ENCODE measurements at places on chromosomes 5 and 9.
A peak's percentile ranks its signal among the peaks of the same experiment; 100 is the strongest.

DNA sequence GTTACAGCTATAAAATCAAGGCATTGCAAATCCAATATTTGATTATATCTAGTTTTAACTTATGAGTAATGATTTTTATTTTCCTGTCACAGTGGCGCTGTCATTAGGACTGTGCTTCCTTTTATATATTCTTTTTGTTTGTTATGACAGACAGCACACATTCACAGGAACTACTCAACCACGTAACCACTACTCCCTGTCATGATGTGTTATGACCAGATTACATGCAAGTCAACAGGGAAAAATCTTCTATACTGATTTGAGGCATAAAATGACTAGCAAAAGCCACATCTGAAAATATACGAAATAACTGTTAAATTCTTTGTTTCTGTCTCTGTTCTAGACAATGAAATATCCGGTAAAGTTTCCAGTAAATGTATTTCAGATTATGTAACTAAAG, 25.4 kb downstream of the SREK1 start:
- no peak for DNase-seq

GRCh38 chr5:130065617-130066016, 161.4 kb downstream of the CHSY3 start:
- DNase-seq = no peak

DNA sequence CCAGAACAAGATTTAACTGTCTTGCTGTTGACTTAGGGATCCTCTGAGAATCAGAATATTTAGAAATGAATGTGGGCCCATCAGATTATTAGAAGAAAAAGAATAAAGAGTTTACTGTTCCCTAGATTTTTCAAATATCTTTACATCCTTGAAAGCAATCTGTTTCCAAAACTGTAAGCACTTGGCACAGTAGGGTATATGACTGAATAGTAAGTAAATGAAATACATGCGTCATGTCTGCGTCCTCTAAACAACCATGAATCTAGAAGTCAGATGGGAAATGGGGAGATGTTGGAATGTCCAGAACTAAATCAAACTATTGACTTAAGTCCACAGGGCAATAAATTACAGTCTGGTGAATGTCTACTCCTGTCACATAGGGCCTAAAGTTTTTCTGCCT, 26.1 kb downstream of the TTC23L start:
- DNase-seq = no peak

DNA sequence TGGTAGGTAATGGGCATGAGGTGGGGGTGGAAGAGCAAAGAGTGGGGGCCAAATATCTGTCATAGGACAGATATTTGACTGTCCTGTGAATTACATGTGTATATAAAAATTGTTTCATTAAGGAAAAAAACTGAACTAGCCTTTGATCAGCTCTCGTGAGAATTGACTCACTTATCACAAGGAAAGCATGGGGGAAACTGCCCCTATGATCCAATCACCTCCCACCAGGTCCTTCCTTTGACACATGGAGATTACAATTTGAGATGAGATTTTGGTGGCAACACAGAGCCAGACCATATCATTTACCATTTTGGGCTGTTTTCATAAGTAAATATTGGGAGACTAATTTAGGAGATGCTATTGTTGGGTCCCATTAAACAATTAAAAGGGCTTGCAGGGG, 63.2 kb upstream of the FYB1 start:
- no peak for DNase-seq

- DNase-seq = no peak
Measured at GRCh38 chr5:131084436-131084835, 80.6 kb downstream of the HINT1 start.

DNA sequence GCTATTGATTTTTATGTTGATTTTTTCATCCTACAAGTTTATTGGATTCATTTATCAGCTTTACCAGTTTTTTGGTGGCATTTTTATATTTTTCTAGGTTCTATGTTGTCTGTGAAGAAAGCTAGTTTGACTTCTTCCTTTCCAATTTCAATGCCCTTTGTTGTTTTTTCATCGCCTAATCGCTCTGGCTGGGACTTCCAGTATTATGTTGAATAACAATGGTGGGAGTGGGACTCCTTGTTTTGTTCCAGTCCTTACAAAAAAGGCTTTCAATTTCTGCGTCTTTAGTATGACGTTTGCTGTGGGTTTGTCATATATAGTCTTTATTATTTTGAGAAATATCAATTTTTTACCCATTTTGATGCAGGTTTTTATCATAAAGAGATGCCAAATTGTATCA, 175.6 kb upstream of the CCNH start:
- DNase-seq = no peak

- no peak for DNase-seq
Measured at GRCh38 chr9:126693428-126693944, 79.8 kb downstream of the LMX1B start.

GRCh38 chr5:142598338-142598700, 87.6 kb downstream of the FGF1 start:
- no peak for DNase-seq

DNA sequence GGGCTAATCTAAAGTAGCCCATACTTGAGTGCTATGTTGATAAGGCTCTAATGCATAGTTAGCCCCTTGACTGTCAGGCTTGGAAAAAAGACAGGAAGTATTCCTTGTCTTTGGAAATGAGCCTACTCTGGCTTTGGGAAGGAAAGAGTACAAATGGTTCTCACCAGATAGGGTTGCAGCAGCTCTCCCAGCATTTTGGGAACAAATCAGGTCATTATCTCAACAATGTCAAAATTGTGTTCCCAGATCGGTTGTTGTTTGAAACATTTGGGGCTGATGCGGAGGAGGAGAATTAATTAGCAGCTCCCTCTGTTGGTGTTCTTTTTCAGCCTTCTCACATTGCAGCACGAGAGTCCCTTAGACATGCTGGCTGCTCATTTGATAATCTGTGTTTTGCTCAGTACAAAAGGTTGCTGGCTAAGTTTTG, 294.7 kb upstream of the DMRT1 start:
- DNase-seq = no peak

GRCh38 chr9:27165670-27166069, 56.6 kb downstream of the TEK start:
- DNase-seq = no peak

DNA sequence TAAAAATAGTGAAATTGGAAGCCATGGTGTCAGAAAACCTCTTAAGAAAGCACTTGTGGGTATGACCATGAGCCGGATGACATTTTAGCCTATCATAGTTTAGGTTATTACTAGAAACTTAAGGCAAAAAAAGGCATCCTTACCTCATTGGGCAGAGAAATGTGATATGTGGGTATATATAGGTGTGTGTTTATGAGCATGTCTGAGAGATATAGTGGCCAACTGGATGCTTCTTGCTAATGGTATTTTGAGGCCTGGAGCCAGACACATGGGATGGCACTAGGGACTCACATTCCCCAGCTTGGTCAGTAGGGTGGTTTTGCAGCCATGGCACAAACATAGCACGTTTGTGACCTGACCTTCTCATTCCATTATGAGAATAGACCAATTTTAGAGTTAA, 295.6 kb upstream of the MEF2C start:
- no peak for DNase-seq

DNA sequence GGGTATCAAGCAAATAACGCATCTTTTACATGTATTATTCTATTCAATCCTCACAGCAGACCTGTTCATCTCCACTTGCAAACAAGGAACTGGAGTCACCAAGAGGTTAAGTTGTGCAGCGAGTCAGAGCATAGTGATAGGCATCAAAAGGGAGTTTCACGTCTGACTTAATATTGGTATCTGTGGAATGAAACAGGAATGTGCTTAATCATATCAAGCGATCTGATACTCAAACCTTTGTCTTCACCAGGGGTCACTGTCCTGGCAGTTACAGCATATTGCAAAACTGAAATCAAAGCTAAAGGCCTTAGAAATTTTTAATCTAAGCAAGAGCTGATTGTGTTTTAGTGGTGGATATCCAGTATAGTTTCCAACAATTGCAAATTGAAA, 271.6 kb downstream of the PLK2 start:
- no peak for DNase-seq

DNA sequence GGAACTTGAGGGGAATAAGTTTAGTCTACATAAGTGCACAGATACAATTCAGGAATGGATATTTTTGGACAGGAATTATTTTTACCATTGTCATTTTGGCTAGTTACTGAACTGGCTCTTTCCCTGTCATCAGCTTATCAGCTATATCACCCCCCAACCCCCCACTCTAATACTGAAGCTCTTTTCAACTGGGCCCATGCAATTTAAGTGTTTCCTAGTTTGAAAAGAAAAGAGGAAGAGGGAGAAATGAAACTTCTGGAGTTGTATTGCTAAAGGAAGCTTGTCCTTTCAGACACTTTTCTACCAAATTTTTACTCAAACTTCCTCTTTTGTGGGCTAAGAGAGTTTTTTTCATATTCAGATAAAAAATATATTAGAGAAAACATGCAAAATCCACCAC, 18.5 kb upstream of the TIMD4 start:
- DNase-seq = no peak

- no peak for DNase-seq
Measured at GRCh38 chr5:125683669-125684068, 739.5 kb upstream of the GRAMD2B start.

GRCh38 chr5:93330506-93330905, 250.5 kb downstream of the NR2F1-AS1 start:
- DNase-seq = no peak

GRCh38 chr9:87635656-87636501, 90.0 kb upstream of the CTSL start:
- no peak for DNase-seq

- no peak for DNase-seq
Measured at GRCh38 chr5:117204404-117204803, 629.8 kb upstream of the SEMA6A start.

DNA sequence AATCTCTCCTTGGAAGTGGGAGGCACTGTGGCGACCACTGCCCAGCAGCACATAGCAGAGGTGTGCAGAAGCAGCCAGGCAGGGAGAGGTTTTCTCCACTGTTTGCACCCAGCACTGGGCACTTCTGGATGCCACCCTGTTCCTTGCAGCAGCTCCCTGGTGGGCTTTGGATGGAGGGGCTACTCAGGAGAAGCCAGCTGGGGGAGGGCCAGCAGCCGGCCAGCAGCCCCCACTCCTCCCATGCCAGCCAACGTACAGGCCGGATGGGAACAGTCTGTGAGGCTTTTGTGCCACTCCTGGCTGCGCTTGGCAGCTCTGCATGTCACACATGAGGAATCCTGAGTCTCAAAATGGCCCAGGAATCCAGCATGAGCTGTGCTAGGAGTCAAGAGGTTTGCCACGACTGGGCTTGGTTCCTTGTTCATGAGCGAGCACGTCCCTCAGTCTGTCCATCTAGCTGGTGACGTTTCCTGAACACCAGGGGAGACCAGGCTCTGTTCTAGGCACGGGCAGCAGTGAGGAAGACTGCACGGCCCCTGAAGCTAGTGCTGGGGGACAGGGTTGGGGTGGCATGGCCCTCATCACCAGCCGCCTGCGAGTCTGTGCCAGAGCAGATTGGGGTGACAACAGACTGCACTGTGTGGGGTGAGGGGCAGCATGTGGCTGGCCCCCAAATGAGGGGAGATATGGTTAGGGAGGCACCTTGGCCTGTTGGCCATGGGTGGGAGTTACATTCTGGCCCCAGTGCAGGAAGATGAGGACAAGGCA, 10.1 kb downstream of the PHF2 start:
- DNase-seq = no peak

- no peak for DNase-seq
Measured at GRCh38 chr9:2119566-2119965, 104.4 kb downstream of the SMARCA2 start.

- DNase-seq = peak; percentile 74
Measured at GRCh38 chr9:128863647-128864046, 18.1 kb downstream of the KYAT1 start.

DNA sequence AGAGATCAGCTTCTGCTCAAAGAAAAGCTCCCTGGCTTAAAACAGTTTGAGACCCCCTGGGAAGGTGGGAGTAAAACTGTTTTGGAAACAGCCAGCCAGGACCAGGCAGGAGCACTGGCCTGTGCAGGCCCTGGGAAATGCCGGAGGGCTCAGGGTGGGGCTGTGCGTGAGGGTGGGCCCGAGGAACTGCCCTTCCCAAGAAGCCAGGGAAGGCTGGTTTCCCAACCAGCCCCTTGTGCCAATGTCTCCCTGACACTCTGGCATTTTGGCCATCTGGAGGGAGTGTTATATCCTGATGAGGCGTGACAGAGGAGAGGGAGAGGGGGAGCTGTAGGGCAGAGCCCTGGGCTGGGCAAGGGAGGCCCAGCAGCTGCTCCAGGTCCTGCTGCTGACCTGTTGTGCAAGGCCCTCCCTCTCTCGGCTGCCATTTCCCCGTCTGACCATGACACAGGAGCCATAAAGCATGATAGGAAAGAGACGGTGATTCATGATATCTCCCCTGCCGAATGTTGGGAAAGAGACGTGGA, 16.1 kb downstream of the OLFML2A start:
- no peak for DNase-seq

GRCh38 chr9:136563646-136564325, 17.9 kb upstream of the NOTCH1 start:
- no peak for DNase-seq

GRCh38 chr9:91782708-91783214, 167.3 kb downstream of the ROR2 start:
- no peak for DNase-seq

DNA sequence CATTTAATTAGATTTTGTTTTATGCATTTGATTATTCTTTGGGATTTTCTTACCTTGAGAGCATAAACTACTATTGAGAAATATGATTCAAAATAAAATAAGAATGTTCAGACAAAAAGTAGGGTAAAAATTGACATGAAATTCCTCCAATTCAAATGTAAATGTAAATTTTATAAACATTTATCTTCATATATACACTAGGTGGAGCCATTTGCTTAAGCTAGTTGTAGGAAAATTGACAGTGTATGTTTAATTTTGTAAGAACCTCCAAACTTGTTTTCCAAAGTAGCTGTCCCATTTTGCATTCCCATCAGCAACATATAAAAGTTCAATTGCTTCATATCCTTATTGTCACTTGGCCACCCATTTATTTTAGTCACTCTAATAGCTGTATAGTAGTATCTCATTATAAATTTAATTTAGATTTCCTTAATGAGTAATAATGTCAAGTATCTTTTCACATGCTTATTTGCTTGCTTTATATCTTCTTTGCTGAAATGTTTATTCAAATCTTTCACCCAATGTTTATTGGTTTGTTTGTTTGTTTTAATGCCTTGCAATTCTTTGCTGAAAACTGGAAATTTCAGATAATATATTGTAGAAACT, 37.6 kb upstream of the SLCO6A1 start:
- DNase-seq = no peak

DNA sequence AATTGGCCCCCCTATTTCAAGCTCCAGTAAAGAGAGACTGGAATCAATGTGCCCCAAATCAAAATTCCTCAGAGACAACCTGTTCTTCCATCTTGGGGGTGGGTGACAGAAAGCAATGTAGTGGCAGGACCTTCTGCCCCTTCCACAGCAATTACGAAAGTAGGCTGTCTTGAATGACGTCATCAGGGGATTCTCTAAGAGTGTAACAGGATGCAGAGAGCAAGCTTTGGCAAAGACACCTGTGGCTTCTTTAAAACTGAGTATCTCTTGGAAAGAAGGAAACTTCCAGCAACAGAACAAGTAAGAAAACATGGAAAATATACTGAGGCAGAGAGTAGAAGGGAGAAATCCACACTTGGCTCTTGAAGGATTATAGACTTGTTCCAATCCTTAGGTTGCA, 247.6 kb upstream of the PDE4D start:
- no peak for DNase-seq

GRCh38 chr9:110526426-110526825, 53.1 kb downstream of the SVEP1 start:
- no peak for DNase-seq

GRCh38 chr5:10760096-10760920, 726 bp downstream of the DAP start:
- DNase-seq = no peak

- no peak for DNase-seq
Measured at GRCh38 chr5:156779436-156779835, 70.7 kb upstream of the PPP1R2B start.

- DNase-seq = no peak
Measured at GRCh38 chr9:91502913-91503672, 79.5 kb upstream of the NFIL3 start.

Measured in activated CD4-positive, CD25-positive, alpha-beta regulatory T cell (primary cell).